ENCODE measurements at places on chromosomes 12 and 14.
A peak's percentile ranks its signal among the peaks of the same experiment; 100 is the strongest.

- H3K27ac ChIP-seq: no peak overlapping the region
- no peaks in the 10 kb centered on the region for H3K4me1 ChIP-seq
- H3K27me3 ChIP-seq: no peaks in the 10 kb centered on the region
- no peaks in the 10 kb centered on the region for H3K36me3 ChIP-seq
- H3K4me3 ChIP-seq: no peak overlapping the region
These were observed 185.8 kb downstream of the STXBP6 start for GRCh38 chr14:24863968-24864684.

DNA sequence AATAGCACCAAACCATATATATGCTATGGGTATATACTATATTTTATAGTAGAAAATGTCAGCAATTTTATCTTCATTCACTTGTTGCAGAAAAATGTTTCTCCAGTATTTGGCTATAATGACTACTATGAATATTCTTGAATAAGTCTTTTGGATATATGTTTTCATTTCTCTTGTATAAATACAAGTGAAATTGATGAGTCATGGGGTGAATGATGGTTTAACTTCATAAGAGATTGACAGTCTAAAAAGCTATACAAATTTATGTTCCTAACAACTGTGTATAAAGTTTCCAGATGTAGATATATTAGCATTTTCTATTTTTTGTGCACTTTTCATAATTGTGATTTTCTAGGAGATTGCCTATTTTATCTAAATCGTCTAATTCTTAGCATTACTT is 714.8 kb downstream of the TRHDE start:
- H3K27me3 ChIP-seq: no peaks in the 10 kb centered on the region
- H3K4me3 ChIP-seq: no peak overlapping the region
- no peaks in the 10 kb centered on the region for H3K36me3 ChIP-seq
- H3K27ac ChIP-seq: no peak overlapping the region

GRCh38 chr12:59675461-59675860 is 79.6 kb downstream of the SLC16A7 start:
- no peak for DNase-seq
- no peak overlapping the region for H3K27ac ChIP-seq
- H3K4me3 ChIP-seq: no peak overlapping the region
- no peaks in the 10 kb centered on the region for H3K36me3 ChIP-seq
- H3K27me3 ChIP-seq: no peaks in the 10 kb centered on the region
- no peaks in the 10 kb centered on the region for H3K4me1 ChIP-seq

DNA sequence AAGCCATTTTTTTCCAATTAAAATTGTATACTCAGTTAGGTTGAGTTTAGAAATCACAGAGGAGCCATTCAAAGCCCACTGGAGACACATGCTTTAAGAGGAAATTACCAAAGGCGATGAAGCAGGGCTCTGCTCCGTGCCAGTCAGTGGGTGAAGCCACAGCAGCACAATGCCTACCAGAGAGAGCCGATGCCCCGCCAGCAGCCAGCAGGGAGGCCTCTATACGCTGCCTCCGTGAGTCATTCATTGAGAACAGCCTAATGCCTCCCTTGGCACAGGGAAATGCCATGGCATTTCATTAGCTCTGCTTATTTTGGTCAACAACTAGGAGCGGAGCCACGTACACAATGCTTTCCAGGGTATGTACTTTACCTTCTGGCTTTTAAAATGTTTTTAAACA is 197.8 kb upstream of the FRMD6 start:
- no peaks in the 10 kb centered on the region for H3K27me3 ChIP-seq
- H3K36me3 ChIP-seq: no peaks in the 10 kb centered on the region
- H3K4me3 ChIP-seq: no peak overlapping the region

DNA sequence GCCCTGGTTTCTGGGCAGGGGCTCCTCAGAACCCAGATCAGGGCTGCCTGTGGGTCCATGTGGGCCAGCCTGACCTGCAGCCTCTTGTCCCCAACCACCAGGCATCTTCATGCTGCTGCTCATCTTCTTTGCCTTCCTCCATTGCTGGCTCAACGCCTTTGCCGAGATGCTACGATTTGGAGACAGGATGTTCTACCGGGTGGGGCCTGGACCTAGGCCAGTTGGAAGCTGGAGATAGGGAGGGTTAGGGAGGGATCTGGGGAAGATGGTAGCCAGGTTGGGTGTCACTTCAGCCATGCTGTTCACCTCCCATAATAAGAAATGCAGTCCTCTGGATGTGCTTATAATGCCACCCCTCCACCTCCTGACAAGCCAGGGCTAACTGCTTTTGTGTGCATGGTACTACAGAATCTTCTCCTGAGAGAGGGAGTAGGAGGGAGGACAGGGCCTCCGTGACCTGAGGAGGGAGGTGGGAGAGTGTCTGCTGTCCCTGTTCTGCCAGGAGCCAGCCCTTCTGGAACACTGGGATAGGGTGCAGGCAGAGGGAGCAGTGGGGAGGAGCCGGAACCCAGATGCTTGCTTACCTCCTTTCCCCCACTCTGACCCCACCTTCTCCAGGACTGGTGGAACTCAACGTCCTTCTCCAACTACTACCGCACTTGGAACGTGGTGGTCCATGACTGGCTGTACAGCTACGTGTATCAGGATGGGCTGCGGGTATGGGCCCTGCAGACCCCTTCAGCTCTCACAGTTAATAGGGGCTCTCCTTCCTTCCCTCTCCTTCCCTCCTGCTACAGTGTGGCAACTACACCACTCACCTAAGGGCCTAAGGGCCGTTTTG is 17.6 kb downstream of the SOAT2 start:
- H3K36me3 ChIP-seq: no peaks in the 10 kb centered on the region
- H3K27me3 ChIP-seq: no peaks in the 10 kb centered on the region
- no peak overlapping the region for H3K4me3 ChIP-seq

DNA sequence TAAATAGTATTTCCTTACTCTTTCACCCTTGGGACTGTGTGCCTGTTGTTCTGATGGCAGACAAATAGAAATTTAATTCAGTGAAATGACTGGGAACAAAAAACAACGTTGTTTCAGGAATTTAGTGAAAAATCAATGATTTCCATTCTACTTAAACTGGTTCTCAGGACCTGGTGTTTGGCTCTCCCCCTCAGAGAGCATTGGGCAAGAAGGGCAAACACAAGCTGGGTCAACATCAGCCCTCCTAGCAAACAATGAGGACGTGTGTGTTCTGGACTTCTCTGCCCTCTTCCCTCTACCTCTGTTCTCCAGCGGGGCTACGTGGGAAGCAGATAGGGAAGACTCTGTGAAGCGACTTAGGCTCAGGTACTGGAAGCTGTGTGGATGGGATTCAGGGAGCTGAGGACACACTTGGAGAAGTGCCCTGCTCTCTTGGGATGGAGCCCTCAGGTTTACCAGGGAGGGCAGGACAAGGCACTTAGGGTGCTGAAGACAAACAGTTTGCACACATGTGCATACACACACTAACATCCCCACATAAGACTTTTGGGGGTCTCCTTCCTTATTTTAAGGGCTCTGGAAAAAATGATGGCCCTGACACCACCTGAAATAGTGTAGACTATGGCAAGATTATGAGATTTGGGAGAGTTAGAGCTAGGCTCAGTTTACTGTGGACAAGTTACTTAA is 7.6 kb upstream of the SERPINA1 start:
- no peaks in the 10 kb centered on the region for H3K27me3 ChIP-seq
- H3K36me3 ChIP-seq: no peaks in the 10 kb centered on the region
- H3K27ac ChIP-seq: peak overlapping the region; percentile 45
- no peaks in the 10 kb centered on the region for H3K4me1 ChIP-seq
- no peak for DNase-seq
- no peak overlapping the region for H3K4me3 ChIP-seq

- H3K4me3 ChIP-seq: no peak overlapping the region
- peaks cover under 1% of the 10 kb centered on the region for H3K36me3 ChIP-seq
- H3K27ac ChIP-seq: no peak overlapping the region
- no peaks in the 10 kb centered on the region for H3K27me3 ChIP-seq
These were observed 29.6 kb downstream of the PRDM4 start for GRCh38 chr12:107731366-107731765.

DNA sequence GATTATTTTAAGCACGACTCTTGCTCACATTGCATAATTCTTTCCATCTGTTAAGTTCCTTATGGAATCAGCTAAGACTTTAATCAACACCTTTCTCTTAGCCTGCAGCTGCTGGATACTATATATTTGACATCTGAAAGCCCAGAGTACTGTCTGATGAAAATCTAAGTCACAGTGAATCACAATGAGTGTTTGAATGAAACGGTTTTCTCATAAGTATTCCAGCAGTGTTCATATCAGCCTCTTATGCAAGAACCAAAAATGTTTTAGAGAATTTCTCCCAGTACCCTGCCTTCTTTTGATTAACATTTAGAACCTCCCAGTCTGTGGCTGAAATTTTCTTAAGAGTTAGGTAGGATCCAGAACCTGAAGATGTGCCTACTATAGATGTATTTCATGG is 55.6 kb downstream of the FRMD6 start:
- no peak overlapping the region for H3K4me3 ChIP-seq
- no peaks in the 10 kb centered on the region for H3K4me1 ChIP-seq

DNA sequence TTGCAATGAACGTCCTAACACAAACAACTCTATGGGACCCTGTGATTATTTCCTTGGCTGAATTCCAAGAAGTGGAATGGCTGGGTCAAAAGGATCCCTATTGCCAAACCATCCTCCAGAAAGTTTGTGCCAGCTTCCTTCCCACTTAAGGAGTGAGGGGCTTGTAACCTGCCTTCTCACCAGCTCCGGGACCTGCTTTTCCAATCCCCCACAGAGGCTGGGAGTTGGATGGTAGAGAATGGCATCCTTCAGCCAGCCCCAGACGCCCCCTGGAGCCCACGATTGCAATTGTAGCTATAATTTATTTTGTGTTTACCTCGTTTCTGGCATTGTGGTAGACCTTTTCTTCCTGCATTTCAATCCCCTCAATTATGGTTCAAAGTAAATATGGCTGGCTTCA is 9.7 kb upstream of the ZDHHC22 start:
- H3K27ac ChIP-seq: no peak overlapping the region
- no peaks in the 10 kb centered on the region for H3K36me3 ChIP-seq
- no peak overlapping the region for H3K4me3 ChIP-seq
- no peaks in the 10 kb centered on the region for H3K27me3 ChIP-seq

DNA sequence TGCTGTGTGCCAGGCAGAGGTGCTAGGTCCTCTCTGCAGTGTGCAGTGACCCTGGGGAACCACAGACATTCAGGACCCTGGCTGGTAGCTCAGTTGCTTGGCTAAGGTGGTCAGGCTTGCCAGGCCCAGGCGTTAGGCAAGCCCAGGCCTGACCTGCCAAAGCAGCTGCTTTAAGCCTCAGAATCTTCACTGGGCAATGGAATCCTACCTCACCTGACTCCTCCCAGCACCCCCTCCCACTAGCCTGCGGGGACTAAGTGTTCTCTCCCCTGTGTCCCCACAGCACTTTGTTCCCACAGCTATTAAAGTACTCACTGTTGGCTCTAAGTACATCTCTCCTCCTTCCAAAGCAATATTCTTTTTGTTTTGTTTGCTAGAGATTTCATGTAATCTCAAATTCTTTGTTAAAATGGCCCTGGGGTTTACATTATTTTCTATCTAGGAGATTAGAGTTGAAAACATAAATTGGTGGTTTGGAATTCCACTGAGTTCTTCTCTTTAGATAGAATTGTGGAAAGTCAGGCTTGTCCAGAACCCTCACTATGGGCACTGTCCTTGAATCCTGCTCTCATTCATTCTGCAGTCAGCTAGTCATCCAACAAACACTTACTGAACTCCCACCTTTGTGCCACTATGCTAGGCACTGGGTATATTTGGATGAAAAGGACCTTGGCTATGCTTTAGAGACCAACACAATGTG is 44.4 kb downstream of the DGLUCY start:
- no peaks in the 10 kb centered on the region for H3K27me3 ChIP-seq
- no peaks in the 10 kb centered on the region for H3K36me3 ChIP-seq
- no peak overlapping the region for H3K4me3 ChIP-seq
- H3K4me1 ChIP-seq: peaks cover 4% of the 10 kb centered on the region
- peak overlapping the region; percentile 16 for H3K27ac ChIP-seq
- DNase-seq: peak; percentile 88

DNA sequence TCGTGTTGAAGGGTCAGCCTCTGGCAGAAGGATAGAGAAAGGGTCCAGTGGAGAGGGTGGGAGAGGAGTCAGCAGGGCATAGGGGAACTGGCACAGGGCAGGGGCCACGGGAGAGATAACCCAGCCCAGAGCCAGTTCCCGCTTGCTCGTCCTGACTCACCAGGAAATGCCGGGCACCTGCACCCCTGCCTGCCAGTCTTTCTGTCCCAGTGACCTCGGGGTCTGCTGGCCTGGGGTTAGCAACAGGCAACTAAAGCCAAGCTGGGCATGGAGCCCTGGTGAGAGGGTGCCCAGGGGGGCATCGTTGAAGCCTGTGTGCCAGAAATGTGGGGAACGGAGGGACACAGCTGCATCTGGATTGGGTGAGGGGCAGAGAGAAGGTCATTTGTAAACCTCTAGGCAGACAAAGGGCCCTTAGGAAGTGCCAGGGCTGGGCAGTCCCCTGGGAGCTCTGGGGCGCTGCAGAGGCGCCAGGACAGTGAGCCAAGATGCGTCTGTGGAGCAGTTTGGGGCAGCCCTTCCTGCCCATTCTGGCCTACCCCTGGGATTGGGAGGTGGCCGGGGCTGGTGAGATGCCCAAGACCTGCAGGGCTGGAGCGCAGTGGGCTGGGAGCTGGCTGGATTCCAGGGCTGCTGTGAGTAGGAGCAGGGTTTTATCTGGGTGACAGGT is 5.5 kb downstream of the TNFAIP2 start:
- peaks cover 6% of the 10 kb centered on the region for H3K4me1 ChIP-seq
- no peak for DNase-seq
- peak overlapping the region; percentile 86 for H3K27ac ChIP-seq
- no peaks in the 10 kb centered on the region for H3K27me3 ChIP-seq

DNA sequence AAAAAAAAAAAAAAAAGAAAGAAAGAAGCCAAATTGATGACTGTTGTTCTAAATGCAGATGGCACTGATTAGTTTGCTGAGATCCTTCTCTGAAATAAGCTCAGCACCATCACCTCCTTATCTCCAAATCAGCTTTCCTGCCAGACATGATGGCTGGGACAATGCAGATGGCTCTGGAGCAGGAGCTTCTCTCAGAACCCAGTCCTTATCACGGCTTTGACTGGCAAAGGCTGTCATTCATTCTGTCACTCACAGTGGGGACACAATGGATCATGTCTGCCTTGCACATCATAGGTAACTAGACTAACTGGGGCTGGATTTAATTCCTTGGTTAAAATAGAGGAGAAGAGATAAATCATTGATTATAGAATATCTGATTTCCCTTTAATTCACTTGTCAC is 146.3 kb downstream of the PDZRN4 start:
- H3K36me3 ChIP-seq: no peaks in the 10 kb centered on the region
- no peaks in the 10 kb centered on the region for H3K27me3 ChIP-seq
- no peak for DNase-seq
- H3K4me1 ChIP-seq: no peaks in the 10 kb centered on the region
- no peak overlapping the region for H3K4me3 ChIP-seq

DNA sequence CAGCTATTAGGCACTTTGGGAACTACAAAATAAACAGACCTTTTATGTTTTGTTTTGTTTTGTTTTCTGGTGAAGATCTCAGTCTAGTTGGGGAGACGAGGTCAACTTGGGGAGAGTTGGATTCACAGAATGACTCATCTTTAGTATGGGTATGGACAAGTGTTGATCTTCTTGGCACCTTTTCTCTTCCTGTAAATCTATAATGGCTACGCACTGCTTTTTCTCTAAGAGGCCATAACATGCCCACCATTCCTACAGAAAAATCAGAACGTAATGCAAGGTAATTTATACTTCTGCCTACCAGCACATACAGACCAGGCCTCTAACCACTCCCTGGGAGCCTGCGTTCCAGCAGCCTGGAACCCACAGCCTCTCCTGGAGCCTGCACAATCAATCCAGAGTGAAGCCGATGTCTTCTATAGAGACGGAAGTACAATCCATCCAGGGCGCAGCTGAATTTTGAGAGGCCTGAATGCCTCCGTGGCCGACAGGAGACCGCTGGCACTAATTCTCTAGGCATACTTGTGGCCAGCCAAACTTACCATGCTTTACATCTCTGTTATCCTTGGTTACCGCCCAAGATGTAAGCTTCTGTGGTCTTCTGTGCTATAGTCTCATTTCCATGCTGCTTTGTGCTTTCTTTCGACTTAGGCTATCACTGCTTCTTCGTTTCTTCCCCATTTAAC is 717 bp downstream of the PPHLN1 start:
- H3K4me3 ChIP-seq: peak overlapping the region; percentile 75
- H3K27me3 ChIP-seq: no peaks in the 10 kb centered on the region
- H3K4me1 ChIP-seq: no peaks in the 10 kb centered on the region
- peaks cover 4% of the 10 kb centered on the region for H3K36me3 ChIP-seq

All from breast epithelium (tissue), 4 donors.